Right lung (tissue), 10 donors: ENCODE measurements at places on chromosomes 3 and 15. TPM values are rescaled to one million over a fixed set of nuclear protein-coding genes. Genes with fewer than 3 reads are reported as not detected.

RTF1 gene
- 77.6 TPM for polyA plus RNA-seq

DNA sequence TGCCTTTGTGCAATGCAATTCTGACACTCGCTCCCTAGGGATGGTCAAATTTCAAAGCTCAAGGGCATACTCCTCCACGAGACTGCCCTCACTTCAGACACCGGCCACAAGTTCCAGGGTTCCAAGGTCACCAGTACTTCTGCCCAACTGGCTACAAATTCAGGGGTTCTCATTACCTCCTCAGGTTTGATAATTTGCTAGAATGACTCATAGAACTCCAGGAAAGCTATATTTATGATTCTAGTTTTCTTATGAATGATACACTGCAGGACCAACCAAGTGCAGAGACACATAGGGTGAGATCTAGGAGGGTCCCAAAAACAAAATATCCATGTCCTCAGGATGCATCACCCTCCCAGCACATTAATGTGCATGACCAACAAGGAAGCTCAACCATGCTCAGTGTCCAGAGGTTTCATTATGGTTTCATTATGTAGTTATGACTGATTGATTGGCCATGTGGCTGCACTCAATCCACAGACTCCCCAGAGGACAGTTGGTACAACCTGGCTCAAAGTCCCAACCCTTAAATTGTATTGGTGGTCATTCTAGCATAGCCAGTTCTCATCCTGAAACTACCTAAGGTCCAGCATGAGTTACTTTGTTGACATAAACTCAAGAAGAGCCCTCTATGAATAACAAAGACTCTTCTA lies 170.4 kb upstream of the LRRN1 start:
- DNase-seq: no peak

GRCh38 chr3:151183265-151183671 lies 19.7 kb downstream of the GPR171 start:
- no peak for DNase-seq

GPR27 gene
- polyA plus RNA-seq: 2.9 TPM

LRRC31 gene
- 0.06 TPM for polyA plus RNA-seq

DNA sequence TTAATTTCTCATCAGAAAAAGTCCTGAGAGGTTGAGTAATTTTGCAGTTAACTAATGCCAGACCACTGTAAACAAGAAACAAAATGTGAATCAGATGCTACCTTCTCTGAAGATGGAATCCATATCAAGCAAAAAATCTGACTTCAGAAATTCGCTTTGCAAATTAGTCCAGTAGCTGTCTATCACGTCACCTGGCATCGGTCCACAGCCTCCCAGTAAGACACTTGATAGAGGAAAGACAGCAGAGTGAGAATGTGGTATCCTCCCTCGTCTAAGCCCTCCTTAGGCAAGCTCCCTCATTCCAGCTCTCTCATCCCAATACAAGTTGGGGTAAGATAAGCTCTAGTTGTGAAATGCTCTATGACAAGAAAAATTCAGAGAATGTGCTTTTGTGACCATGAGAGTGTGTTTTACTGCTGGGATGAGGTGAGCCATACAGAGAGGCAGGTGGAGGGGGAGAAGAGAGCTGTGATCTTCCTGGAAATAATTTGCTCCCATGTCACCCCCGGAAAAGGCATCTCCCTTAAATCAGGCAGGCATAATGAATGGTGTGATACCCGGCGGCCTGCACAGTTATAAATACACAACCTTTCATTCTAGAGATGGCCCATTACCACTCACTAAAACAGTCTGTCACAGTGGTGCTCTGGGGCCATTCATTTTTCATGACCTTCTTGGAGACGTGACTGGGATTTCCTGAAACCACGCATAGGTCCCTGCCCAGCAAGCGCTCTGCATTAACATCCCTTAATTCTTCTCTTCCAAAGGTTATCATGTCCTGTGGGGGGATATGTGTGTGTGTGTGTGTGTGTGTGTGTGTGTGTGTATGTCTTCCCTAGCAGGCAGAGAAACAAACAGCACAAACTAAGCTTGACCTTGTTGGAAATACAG lies 602.0 kb upstream of the KCNMB2 start:
- DNase-seq: no peak

GRCh38 chr15:92958105-92958504 lies 58.0 kb downstream of the CHD2 start:
- no peak for DNase-seq

RAP2B gene
- 18.6 TPM for polyA plus RNA-seq

DNA sequence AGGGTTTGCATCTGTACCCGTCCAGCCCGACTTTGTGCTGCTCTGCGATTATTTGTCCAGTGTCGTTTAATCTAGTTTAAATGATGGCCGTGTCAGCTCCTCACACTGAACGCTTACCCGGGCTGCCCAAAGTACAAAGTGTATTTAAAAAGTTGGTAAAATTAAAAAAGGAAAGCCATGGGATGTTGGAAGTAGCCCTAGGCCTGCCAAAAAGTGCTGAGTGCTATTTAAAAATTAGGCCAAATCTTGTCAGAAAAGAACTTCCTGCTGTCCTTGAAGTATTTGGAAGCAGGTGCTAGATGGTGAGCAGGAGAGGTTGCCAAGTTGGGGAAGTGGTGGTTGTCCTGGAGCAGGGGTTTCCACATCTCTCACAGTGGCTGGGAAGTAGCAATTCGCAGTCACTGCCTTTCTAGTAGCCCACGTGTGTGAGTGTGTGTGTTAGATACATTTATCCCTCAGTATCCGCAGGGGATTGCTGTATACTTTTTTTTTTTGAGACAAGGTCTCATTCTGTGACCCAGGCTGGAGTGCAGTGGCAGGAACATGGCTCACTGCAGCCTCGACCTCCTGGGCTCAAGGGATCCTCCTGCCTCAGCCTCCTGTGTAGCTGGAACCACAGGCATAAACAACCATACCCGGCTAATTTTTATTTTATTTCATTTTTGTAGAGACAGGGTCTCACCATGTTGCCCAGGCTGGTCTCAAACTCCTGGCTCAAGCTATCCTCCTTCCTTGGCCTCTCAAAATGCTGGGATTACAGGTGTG lies 664 bp downstream of the PPCDC start:
- no peak for DNase-seq

DNA sequence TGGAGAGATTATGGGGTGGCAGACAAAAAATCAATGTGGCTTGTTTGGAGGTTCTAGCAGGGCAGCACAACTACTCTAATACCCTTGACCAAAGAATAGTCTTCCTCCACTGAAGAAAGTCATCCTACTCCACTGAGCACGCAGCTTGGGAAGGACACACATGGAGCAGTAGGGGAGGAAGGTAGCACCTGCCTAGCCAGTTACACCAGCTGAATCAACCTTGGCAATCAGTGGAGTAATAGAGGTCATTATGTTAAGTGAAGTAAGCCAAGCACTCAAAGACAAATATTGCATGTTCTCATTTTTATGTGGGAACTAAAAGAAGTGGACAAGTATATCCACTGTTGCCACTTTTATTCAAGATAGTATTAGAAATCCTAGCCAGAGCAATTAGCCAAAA lies 555.8 kb upstream of the ALCAM start:
- no peak for DNase-seq

HIGD2B gene
- polyA plus RNA-seq: not detected
